ENCODE measurements at places on chromosomes 7 and 10.

DNA sequence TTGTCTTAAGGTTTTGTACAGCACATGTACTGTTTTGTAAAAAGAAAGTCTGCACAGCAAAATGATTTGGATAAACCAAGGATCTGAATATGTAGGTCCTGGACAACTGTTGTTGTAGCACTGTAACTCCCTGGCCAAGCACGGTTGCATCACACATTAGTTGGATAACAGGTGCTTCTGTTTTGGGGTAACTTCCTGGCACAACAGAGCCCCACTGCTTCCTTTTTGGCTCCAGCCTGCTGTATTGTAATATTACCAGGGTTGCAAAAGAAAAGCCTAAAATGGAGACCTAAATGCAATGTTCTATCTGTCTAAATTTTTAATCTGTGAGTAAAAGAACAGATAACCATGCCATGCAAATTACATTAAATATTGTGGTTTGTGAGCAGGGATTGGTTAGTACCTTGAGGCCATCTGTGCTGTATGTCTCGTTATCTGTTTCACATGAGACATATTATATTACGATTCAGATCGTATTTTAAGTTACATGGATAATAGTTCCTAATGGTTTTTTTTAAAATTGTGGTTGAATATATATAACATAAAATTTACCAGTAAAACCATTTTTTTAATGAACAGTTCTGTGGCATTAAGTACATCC, 27.5 kb upstream of the WAC start:
- no peak for DNase-seq

- no peak for DNase-seq
These were observed 80.5 kb upstream of the LRGUK start for GRCh38 chr7:134046594-134047128.

DNA sequence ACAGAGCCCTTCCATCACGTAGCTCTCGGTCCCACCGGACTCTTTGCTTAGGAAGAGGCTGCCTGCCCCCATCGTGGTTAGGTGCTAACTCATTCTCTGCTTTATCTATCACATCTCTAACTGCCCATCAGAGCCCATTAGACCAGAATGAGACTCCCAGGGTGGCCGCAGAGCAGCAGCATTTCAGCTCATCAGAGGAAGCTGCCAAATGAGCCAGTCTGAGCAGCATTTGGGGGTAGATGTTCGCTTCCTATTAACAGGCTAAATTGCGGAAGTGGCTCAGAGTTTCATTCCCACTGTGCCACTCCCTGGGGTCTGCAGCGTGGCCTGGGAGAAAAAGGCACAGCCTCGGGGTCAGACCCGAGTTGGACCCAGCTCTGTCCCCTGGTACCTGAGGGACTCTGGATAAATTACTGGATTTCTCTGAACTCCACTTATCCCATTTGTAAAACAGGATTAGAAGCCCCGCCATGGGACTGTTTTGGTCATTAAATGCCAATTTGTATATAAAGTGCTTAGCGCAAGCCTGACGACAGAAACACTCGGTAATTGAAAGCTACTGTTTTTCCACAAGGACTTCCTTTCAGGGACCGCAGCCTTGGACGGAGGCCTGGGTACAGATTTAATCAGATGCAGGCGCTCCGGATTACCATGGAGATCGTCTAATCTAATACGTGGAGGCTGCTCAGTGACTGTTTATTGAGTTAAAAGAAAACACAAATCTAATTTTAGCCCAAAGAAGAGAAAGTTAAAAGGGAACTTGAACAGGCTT, 73.8 kb upstream of the PRLHR start:
- no peak for DNase-seq

DNA sequence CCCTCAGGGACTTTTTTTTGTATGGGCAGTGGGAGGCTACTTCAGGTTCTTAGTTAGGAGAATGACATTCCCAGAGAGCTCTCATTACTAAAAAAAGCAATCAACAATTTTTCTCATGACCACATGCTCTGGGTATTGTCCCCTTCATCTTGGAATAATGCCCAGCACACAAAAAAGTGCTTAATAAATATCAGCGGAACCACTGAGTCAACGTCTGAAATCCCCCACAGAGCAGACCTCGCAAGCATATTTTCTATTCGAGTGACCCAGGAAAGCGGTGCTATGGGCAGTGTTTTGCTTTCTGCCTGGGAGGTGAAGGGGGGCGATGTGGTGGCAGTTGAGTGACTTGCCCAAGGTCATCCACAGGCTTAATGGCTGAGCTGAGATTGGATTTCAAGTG, 493.4 kb upstream of the ZMIZ1 start:
- no peak for DNase-seq

GRCh38 chr10:100829933-100830727, 82.6 kb upstream of the SLF2 start:
- DNase-seq = no peak

DNA sequence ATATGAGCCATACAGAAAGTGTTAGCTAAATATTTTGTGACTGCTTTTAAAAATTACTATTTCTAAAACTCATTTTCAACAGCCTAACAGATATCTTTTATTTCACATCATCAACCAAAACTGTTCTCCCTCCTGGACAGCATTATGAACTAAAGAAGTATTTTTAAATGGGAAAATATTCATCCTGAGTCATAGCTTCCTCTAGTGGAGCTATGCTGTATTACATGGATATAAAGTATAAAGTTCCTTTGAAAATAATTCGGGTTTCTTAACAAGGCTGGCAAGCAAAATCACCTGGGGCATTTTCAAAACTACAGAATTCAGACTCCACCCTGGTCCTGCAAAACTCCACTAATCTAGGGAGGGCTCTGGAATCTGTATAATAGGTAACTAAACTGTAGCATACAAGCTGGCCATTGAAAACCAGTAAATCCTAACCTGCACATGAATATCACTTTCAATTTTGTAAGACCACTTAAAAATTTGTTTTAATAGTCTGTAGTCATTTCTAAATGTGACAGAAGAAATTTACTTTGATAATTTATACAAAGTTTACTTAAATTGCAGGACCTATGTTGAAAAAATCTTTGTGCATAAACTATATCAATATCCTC, 53.5 kb downstream of the SCIN start:
- no peak for DNase-seq

- no peak for DNase-seq
These were observed 34.5 kb downstream of the CREB3L2 start for GRCh38 chr7:137967143-137968018.

DNA sequence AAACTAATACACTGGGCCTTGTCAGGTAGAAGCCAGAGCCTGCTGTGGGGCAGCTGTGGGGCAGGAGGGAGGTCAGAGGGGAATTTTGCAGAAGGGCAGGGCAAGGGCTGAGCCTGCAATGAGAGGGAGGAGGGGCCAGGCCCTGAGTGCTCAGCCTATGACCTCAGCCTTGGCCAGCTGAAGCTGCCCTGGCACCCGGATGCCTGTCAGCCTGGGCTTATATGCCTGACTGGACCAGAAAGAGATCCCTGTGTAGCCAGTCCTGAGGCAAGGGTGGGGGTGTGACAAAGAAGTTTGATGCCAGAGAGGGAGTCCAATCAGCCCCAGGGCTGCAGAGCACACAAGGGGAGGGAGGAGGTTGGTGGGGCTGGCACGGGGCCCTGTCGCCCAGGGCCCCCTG, 22.3 kb upstream of the PRRT4 start:
- DNase-seq = no peak

- DNase-seq = no peak
These were observed 9.5 kb downstream of the CALML3 start for GRCh38 chr10:5534051-5534821.

- DNase-seq = no peak
These were observed 72.4 kb downstream of the ABCC2 start for GRCh38 chr10:99854860-99855259.

DNA sequence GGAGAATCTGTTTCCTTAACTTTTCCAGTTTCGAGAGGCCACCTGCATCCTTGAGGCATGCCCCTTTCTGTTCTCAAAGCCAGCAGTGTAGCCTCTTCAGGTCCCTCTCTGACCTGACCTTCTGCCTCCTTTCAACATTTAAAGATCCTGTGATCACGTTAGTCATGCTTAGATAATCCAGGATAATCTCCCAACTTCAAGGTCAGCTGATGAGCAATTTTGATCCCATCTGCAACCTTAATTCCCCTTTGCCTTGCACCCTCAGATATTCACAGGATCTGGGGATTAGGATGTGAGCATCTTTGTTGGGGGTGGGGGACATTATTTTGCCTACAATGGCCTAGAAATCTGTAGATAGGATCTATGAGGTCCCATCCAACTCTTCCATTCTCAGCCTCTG, 8.0 kb downstream of the HKDC1 start:
- DNase-seq = no peak

DNA sequence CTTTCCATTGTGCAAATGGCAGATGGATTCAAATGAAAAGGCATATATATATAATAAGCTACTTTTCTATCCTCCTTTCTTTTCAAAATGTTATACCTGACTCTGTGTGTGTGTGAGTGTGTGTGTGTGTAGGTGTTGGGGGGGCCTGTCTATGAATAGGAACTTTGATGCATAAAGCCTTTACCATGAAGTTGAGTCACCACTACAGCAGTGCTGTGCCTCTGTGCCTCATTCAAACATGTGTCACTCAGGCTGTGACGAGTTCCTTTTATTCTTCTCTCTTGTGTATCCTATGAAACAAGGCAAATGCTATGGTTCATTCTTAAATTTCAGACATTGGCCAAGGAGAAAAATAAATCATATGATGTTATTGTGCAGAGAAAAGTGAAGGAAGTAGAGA, 52.7 kb upstream of the DKK1 start:
- no peak for DNase-seq

GRCh38 chr7:99648843-99649242, 31.0 kb downstream of the CYP3A5 start:
- no peak for DNase-seq

DNA sequence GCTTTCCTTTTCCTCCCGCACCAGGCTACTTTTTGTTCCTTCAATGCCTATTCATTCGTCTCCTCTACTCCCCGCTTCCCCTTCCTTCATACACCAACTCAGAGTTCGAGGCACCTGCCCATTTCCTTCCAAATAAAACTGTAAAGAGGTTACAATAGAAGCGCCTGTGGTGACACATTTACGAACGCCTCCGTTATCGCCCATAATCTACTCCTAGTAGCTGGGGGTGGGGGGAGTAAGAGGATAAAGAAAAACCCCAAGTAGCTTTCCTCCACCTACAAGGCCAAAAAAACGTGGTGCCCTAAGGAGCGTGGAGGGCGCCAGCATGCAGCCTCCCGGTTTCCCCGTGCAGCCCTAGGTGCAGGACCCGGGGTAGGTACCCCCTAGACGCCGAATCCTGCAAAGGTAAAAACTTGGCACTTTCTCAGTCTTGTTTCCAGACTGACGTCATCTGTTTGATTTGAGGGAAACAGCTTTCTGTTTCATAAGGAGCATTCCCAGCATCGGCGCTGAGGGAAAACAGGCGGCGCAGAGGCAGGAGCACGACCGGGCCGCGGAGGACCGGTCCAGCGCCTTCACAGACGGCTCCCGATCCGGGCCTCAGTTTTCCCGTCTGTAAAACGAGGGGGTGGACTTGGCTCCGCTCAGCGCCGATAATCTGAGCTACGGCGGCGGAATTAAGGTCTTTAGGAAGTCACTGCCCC, 922 bp downstream of the PPA1 start:
- peak; percentile 40 for DNase-seq

DNA sequence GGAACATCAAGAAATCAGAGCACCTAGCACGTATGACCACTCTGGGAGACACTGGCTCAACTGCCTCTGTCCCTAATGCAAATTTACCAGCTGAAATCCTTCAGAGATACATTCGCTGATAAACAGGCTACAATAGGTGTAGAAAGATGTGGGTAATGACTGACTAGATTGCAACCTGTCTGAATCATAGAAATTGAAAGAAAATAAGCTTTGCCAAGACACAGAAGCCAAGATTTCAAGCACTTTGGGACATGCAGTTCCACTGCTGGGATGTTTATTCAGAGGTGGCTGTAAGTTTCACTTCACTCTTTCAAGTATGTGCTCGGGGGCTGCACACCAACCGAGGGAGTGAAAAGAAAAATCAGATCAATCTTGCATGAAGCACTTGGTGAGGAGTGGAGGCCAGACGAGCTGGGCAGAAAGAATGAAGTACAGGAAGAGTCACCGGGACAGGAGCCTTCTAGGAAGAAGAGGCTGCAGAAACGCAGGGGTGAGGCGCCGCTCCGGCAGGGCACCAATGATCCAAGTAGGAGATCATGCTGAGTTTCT, 276.7 kb downstream of the PARD3 start:
- DNase-seq = no peak

DNA sequence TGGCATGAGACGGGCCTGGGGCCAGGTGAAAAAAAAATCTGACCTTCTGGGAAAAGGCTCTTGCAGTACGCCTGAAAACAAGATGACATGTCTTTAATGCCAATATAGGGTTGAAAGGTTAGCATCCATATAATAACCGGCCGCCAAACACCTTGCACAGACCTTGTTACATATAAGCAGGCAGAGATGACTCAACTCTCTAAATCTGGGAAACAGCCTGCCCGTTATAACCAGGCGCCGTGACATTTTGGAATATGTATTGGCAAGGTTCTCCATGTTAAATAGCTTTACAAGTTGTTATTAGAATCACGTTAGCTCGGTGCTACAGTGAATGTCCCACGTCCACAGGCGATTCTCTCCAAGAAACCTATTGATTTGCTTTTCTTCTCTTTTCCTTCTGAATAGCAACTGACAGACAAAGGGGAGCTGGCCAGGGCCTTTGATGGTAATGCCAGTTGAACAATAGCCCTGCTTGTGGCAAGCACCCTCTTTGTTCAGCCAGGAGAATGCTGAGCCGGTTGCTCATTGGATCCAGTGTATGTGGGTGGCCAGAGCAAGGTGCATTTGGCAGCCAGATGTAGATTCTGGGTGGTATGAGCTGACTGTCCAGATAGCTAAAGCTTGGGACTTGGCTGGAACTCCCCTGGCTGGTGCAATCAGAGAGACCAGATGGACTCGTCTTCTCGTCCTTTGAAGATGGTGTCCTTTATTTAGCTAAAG, 80.1 kb upstream of the AUTS2 start:
- no peak for DNase-seq

- DNase-seq = no peak
These were observed 147.8 kb upstream of the KLF6 start for GRCh38 chr10:3932597-3933375.

DNA sequence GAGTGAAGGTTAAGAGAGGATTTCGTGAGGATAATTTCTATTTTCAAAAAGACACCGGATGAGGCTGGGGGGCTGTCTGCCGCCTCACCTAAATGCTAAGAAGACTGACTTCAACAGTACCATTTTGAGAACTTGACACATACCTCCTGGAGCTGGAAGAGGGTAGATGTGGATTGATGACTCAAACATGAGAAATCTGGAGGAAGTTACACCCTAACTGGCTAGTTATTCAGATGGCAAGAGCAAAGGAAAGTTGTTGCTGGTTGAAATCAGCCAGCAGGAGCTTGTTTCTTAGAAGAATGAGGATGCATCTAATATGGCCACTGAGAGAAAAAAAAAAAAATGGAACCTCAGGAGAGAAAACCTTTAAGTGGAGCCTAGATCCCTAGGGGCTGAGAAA, 76.2 kb upstream of the KIAA1217 start:
- no peak for DNase-seq

- DNase-seq = no peak
These were observed 40.2 kb upstream of the PDLIM1 start for GRCh38 chr10:95330966-95331453.

DNA sequence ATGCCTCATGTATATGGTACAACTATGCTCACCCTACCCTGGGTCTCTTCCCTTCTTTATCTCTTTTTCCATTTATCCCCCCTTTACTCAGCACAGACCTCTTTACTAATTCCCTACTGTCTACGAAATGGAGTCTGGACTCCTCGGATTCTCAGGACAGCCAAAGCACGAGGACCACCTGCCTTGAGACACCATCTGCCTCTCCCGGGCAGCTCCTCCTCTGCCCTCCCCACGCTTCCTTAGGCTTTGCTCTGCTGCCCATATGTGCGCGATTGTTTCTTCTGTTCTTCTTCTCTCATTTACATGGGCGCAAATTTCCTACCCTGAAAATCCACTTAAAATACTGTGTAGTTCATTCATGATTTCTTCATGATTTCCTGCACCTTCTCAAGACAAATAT, 62.7 kb upstream of the STK17A start:
- DNase-seq = no peak

All from stimulated activated CD4-positive, alpha-beta T cell treated with anti-CD3 and anti-CD28 coated beads, Interleukin-15, amount 100 ng/mL, for 48 hours (primary cell).